Activated T-cell treated with anti-CD3 and anti-CD28 coated beads for 48 hours (primary cell): ENCODE measurements at places on chromosomes 7 and 10.

DNA sequence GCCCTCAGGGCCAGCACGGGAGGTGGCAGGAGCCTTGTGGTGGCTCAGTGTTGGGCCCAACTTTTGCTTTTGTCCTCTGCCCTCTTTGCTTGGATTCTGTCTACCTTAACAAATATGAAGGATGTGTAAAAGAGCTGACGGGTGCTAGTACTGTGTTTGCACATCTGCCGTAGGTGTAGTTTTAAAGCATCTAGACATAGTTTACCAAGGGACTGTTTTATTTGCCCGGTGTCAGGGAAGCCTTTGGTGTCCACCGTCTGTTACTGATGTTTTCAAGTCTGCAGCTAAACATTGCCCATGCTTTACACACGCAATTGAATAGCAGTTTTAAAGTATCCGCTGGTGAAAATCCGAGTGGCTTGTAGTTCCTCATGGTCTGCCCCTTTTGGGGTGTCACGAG is 87.8 kb downstream of the DYNC2I1 start:
- DNase-seq: no peak

DNA sequence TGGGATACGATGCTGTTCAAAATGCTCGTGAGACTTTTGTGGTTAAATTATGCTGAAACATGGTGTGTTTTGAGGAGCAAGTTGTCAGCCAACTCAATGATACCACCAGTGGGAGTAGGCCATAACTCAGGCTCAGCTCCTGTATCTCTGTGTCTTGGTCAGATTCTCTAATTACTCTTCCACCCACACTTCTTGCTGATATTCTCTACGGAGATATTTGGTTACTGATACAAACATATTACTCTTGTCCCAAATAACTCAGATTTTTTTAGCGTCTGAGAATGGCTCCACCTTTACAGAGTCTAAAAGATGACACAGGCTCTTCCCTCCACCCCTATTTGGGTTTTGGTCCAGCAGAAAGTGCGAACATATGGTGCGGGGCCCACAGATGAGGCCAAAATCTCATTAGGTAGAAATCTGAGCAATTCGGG is 168.9 kb downstream of the PKD1L1 start:
- DNase-seq: no peak

GRCh38 chr10:34109952-34110702 is 705.0 kb downstream of the PARD3 start:
- DNase-seq: no peak

DNA sequence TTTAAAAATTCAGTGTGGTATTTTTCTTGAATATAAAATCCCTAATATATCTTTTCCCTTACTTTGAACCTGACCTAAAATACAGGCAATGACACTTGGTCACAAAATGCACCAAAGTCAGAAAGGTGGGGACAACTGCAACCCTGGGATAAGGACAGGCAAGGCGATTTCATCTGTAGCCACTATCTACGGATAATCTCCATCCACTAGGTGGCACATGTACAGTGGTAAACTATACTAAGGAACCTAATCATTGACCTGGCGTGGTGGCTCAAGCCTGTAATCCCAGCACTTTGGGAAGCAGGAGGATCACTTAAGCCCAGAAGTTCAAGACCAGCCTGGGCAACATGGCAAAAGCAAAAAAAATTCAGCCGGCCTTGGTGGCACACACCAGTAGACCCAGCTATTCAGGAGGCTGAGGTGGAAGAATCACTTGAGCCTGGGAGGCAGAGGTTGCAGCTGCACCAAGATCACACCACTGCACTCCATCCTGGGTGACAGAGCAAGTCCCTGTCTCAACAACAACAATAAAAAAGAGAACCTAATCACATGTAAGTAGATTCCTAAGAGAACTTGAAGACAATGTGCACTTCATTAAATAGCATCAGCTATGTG is 98.9 kb downstream of the KMT2C start:
- no peak for DNase-seq

DNA sequence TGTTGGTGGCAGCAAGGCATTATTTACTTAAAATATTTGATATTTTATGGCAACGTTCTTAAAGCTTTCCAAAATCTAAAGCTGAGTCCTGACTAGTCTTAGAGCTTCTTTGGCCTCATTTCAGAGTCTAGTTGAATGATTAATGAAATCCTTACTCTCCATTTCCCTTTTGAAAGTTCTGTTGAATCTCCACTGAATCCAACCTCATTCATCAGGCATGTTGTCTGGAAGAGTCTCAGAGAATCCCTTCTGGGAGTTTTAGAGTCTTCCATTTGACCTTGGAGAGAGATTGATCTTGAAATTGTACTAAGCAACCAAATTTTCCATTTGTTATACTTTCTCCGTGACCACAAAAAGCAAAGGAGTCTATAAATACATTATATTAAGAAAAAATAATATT is 198.5 kb upstream of the TMEM196 start:
- DNase-seq: no peak

DNA sequence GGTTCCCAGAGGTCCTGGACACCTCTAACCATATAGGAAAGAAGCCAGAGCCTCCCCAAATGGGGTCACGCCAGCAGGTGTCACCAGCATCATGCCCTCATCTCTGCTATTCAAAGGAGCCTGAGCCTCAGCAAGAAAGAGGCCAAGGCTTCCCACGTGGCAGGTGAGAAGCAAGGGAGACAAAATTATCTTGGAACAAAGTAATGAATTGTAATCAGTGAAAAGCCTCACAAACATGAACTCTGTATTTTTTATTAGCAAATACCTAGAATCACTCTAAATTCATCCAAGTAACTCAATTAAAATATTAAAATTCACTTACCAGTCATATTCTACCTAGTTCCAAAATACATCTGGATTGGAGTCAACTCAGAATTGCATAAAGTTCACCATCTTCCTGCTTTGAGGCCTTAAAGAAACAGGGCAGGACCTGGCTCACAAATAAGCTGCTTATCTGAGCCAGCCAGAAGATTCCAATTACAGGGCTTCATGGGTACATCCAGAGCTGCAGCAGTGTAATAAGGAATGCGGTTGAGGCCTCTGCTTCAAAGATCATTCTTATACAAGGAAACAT is 68.7 kb downstream of the SGMS1 start:
- no peak for DNase-seq

- no peak for DNase-seq
Observed at GRCh38 chr10:122988501-122988900, 8.3 kb downstream of the PSTK start.

- peak; percentile 43 for DNase-seq
Observed at GRCh38 chr10:43203448-43204041, 63.3 kb downstream of the RASGEF1A start.

- no peak for DNase-seq
Observed at GRCh38 chr7:138556771-138557484, 96.9 kb downstream of the TRIM24 start.

DNA sequence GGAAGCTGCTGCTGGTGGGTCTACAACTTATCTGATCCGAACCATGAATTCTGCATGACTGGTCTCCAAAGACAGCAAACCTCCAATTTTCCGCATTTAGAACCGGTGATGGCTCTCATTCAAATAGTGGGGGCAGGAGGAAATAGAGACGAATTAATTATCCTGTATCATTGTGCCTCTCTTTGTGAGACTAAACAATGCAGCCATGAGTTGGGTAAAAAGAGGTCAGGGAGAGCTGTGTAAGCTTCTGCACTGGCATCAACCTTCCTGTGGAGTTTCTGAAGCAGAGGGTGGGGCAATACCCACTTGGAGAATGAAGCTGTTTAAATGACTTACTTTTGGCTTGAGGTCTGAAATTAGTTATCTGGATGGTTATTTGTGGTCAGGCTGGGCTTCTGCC is 266.4 kb downstream of the SORCS3 start:
- DNase-seq: no peak

GRCh38 chr7:147509541-147510200 is 1080.9 kb upstream of the C7orf33 start:
- DNase-seq: no peak

DNA sequence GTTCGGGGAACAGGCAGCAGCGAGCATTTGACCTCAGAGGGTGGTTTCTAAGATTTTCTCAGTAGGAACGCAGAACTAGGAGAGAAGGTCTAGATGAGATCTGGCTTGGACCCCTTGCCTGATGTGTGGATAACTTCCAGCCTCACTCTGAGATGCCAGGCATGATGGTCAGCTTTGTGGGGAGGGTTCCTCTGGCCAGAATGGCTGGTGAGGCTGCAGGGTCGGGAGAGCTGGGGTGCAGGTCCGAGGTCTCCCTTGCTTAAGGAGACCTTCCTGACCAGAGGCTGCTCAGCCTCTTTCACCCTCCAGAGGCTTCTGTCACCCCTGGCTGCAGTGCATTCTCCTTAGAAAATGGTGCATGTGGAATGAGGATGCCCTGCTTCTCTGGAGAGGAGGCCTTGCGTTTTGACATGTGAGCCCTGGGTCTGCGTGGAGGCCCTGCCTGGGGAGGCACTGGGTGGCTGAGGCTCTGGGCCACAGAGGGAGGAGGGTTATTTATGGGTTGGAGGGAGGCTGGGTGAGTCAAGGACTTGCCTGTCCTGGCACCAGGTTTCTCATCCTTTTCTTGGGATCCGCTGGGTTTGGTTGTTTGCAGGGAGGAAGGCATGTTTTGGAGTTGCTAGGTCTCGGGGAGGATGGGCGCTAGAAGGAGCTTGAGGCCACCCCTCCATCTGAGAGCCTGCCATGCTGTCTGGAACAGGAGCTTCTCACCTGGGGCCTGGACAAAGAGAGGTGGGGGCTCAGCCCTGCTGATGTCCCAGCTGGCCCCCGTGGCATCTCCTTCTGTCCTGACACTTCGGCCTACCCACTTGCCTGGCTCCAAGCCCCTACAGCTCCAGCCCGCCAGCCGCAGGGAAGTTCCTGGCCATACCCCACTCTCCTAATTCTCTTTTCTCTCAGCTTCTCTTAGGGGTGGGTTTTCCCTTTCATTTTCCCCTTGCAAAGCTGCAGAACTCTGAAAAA is 3.9 kb downstream of the FAM241B start:
- no peak for DNase-seq

DNA sequence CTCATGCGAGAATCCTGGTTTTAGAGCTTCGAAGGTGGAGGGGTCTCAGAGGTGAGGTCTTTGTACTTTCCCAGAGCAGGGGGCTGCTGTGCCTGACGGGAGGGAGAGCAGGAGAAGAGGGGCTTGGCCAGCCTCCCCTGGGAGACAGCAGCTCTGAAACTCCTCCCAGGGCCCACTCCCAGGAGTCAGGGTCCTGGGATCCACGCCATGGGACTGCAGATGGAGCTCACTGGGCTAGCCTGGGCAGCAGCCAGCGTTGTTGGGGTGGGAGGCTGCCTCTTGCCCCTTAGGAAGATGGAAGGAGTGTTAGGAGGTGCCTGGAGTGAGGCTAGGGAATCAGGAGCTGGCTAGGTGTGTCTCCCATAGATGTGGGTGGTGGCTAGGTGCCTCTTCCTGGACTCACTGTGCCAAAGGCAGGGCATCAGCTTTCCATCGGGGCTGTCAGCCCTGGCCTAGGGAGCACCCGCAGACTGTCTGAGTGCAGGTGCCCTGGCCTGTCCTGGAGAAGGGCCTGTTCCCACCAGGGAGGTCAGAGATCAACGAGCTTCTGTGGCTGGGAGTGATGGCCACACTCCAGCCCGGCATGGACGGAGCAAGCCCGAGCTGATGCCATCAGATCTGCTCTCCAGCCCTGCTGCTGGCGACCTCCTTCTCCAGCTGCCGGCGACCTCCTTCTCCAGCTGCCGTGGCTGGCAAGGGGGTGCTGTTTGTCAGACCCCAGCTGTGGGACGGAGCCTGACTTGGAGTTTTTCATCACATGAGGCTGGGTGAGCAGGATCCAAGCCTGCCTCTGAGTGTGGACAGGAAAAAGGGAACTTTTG is 111.3 kb downstream of the PTPN20 start:
- DNase-seq: no peak

DNA sequence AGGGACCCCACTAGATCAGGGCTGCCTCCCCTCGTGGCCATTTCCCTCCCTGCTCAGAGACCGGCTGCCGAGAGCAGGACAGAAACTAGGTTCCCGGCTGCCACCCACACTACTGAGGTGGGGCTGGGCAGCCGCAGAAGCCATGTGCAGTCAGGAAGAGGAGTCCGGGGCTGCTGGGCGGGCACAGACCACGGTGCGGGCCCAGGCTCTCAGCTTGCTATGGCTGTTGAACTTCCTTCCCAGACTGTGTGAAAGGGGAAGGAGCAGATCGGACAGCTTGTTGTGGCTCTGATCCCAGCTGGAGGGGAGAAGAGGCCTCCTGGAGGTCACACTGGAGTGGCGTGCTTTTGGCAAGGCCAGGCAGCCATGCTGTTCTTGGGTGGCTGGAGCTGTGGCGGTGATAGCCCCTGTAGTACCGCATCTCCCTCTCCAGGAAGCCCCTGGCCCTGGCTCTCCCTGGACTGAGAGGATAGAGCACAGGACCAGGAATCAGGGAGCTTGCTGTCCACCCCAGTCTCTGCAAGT is 56.8 kb downstream of the HK1 start:
- no peak for DNase-seq

DNA sequence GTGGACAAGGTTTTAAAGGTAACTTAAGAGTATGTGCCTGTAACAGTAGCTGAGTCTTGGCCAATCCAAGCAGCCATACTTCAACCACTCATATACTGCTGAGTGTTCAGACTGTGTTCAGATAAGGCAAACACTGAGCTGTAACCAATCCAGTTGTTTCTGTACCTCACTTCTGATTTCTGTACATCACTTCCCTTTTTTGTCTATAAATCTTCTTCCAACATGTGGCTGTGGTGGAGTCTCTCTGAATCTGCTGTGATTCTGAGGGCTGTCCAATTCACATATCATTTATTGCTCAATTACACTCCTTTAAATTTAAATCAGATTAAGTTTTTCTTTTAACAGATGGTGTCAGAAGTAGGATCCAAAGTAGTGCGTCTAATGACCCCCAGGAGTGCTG is 149.5 kb upstream of the PHF14 start:
- DNase-seq: no peak

GRCh38 chr7:87475359-87476178 is at the start of gene ABCB4:
Gene ABCB4 (minus strand): TSS chr7:87475680. CDS start chr7:87475465, 215 bp downstream.
- no peak for DNase-seq
